ENCODE measurements at places on chromosomes 5 and 9. TPM values are rescaled to one million over a fixed set of nuclear protein-coding genes. Genes with fewer than 3 reads are reported as not detected.

Gene RAB3C
- 10.1 TPM for total RNA-seq

- no peak for DNase-seq
Observed at GRCh38 chr5:103910011-103910410, 347.4 kb upstream of the NUDT12 start.

DNA sequence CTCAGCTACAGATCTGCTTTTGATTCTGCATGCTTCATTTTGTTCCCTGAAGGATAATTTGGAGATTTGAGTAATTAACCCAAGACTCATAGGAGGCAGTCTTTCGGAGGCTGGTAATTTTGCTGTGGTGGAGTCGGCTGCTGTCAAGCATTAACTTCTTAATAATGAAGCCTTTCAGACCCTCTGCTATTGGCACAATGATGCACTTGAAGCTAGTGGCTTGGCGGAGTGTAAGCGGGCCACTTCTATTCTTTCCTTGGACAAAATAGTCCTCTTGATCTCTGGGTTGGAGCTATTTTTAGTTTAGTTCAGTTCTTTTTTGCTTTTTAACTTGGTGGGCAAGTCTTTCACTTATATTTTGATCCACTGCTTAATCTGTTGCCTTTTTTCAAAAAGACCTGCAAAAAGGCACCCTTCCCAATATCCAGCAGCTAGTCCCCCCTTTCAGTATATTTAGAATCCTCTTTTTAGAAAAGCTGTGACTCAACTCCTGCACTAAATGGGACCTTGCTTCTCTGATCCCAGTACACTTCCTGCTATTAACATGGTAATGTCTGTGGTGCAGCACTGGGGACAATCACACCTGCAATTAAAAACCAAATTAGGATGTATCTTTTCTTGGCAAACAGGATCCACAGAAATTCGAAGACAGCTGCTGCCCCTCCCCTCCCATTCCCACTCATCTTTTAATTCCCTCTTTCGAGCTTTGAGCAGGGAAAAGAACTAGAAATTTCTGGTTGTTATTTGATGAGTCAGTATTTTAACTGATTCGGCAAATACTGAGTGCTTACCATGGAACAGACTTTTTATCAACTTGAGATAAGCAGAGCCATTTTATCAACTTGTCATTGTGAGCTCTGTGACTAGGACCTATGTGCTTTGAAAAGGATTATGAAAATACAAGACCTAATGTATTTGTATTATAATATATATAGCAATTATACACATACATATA lies 169.4 kb upstream of the ANKRD55 start:
- DNase-seq, result no peak

Gene CDC20B
- 0.38 TPM for total RNA-seq

Gene IER5L
- total RNA-seq, result 22.3 TPM

DNA sequence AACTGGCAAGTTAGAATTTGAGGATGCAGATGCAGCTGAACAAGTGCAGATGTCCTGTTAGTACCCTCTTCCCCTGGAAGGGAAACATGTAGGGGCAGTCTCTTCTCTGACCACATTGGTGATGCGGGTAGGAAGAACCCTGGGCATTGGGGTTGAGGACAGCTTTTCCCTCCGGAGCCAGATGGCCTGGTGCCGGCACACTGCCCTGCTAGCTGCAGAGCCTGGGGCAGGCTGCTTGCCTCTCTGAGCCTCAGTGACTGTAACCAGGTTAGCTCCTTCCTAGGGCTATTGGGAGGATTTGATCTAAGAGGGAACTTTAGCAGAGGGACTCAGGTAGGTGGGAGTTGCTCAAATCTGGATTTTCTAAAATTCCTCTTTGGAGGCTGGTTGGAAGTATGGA lies 148.4 kb downstream of the HSPA4 start:
- DNase-seq, result no peak

Gene GPRIN1
- 3.3 TPM for total RNA-seq

GRCh38 chr9:86324308-86324707 lies 29.9 kb downstream of the TUT7 start:
- DNase-seq, result no peak

Gene CDX1
- 5.0 TPM for total RNA-seq

Gene TMEM252
- 0.67 TPM for total RNA-seq

DNA sequence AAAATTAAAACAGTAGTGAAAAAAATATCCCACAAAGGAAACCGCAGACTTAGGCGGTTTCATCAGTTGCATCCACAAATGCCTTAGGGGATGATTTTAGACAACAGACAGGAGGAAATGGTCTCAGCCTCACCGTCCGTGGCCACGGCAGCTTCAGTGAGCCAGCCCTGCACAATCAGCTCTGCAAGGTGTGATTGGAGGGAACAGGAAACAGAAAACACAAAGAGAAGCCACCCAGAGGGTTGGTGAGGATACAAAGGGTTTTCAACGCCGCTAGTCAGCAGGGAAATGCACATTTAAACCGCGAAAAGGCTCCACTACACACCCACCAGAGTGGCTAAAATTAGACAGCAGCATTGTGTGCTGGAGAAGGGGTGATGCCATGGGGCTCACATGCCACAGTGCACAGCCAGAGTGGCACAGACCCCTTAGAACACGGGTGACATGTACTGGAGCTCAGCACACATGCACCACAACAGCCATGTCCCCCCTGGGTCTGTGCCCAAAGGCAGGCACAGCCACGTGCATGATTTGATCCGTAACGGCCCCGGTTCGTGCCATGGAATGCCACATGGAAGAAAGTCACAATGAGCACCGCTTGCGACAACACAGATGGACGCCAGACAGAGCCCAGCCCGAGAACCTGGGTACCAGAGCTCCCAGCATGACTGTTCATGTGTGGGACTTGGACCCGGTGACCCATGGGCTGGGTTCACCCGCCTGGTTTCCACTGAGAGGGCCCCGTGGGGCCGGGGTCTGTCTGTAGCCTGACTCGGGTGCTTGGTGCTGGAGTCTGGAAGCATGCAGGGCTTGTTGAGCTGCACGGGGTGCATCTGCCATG lies 18.3 kb upstream of the TERT start:
- DNase-seq, result peak; percentile 43

Gene RNF224
- 0.36 TPM for total RNA-seq

Gene PSD2
- total RNA-seq, result 0.19 TPM

DNA sequence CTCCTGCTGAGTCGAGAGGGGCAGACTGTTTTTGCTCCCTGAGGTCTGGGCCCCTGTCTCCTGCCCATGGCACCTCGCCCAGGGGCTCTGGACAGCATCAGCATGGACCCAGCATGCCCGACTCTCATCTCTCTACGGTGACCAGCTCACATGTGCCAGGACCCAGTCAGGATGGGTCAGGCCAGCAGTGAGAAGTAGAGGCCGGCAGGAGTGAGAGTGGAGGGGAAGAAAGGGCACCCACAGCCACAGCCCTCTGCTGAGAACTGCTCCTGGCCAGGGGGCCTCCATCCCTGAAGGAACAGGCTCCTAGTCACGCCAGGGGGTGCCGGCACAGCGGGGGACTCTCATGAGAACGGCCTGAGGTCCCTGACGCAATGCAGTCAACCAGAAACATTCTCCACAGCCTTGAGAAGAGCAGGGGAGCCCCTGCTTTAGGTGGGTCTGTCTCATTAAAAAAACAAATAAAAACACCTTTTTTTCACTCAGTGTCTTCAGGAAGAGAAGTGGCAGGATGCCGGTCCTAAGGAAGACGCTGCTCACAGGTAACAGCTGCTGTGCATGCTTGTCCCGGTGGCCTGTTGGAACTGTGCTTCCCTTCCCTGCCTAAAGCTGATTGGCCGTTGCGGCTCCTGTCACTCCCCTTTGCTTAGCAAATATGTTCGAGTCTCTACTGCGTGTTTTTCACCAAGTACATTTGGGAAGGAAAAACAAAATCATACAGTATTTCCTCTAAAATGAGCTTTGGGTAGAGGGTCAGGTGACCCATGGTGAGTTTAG lies 85.7 kb upstream of the FBXW11 start:
- no peak for DNase-seq

GRCh38 chr5:179219661-179220620 lies 125.3 kb downstream of the ADAMTS2 start:
- no peak for DNase-seq

DNA sequence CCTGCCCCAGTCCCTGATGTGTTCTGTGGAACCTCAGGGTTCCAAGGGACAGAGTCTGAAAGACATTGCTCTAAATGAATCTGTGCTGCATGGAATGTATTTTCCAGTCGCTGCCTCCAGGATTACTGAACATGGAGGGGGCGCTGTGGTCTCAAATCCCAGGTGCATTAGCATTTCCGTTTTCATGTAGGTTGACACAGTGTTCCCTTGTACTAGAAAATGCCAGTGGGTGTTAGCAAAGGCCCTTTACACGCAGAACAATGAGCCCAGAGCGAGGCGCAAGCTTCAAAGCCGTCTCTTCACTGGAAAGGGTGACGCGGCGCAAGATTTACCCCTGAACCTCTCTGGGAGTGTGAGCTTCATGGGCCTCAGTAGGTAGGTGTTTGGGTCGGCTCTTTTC lies 308.3 kb downstream of the SLIT3 start:
- no peak for DNase-seq
